ENCODE measurements at places on chromosomes 11 and 22.

DNA sequence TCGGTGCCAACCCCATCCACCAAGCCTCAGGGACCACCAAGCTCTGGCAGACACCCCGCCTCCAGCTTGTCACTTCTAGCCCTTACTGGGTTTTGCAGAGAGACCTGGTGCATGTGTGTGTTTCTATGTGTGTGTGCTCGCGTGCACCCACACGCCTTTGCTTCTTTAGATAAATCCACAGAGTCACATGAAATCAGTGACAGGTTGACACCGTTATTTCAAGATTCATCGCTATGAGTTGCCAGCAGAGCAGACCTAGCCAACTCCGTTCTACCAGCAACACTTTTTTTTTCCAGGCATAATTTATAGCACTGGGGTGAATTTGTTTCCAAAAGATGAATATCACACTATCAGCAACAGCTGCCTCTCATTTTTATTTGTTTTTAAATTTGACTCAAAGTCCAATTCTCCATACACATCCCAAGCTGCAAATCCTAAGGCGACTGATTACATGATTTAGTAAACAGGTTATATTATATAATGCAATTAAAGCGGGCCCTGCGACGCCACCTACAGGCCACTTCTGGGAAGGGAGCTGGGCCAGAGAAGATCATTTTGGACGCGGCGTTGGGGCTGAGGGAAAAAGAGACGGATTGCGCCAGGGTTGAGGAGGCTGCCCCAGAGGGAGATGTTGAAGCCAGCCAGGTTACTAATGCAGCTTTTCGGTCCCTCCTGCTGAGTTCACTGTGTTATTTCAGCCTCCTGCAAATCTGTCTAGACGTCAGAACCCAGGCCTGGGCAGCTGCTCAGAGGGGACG, 150.5 kb downstream of the FEZ1 start:
- DNase-seq = peak; percentile 40

- DNase-seq = peak; percentile 43
Observed at GRCh38 chr22:35660291-35661127, 12.3 kb downstream of the APOL6 start.

- no peak for DNase-seq
Observed at GRCh38 chr22:47201186-47201995, 438.9 kb downstream of the TBC1D22A start.

- no peak for DNase-seq
Observed at GRCh38 chr22:25478528-25478927, 85.9 kb upstream of the GRK3 start.

- no peak for DNase-seq
Observed at GRCh38 chr11:42620796-42621195, 691.0 kb upstream of the API5 start.
